ENCODE measurements at places on chromosomes 4 and X. TPM values are rescaled to one million over a fixed set of nuclear protein-coding genes. Genes with fewer than 3 reads are reported as not detected.

ELF2 gene
- total RNA-seq: 46.2 TPM

LGI2 gene
- not detected for total RNA-seq

PASD1 gene
- not detected for total RNA-seq

TKTL2 gene
- total RNA-seq: not detected

NXF2 gene
- total RNA-seq: not detected

FRG1 gene
- total RNA-seq: 51.5 TPM

EVC gene
- 7.2 TPM for total RNA-seq

GPRIN3 gene
- total RNA-seq: 24.0 TPM

KIT gene
- 2.1 TPM for total RNA-seq

ETNPPL gene
- total RNA-seq: not detected

GC gene
- not detected for total RNA-seq

FAM9B gene
- total RNA-seq: not detected

ADRA2C gene
- not detected for total RNA-seq

G6PD gene
- 115 TPM for total RNA-seq

TRAM1L1 gene
- not detected for total RNA-seq

HPGDS gene
- total RNA-seq: not detected

SORCS2 gene
- total RNA-seq: 0.17 TPM

MCF2 gene
- total RNA-seq: 1.6 TPM

PWWP3B gene
- total RNA-seq: not detected

HTR2C gene
- not detected for total RNA-seq

CRLF2 gene
- not detected for total RNA-seq

PCYT1B gene
- total RNA-seq: not detected

ADAMTS3 gene
- not detected for total RNA-seq

RGN gene
- total RNA-seq: not detected

NDUFC1 gene
- 43.0 TPM for total RNA-seq

SLC6A14 gene
- total RNA-seq: not detected

NAT8L gene
- 0.05 TPM for total RNA-seq

PCDH18 gene
- not detected for total RNA-seq
